ENCODE measurements at places on chromosomes 6 and 20. TPM values are rescaled to one million over a fixed set of nuclear protein-coding genes. Genes with fewer than 3 reads are reported as not detected.

The COL12A1 gene
- 1.2 TPM for polyA plus RNA-seq

The CBLN4 gene
- polyA plus RNA-seq = 1.3 TPM

The PSMB8 gene
- 35.2 TPM for polyA plus RNA-seq

The DSN1 gene
- 4.1 TPM for polyA plus RNA-seq

The NKX2-2 gene
- polyA plus RNA-seq = 28.7 TPM

The FBXO5 gene
- 0.57 TPM for polyA plus RNA-seq

The SYNDIG1 gene
- polyA plus RNA-seq = 0.46 TPM

The SLC17A4 gene
- 28.6 TPM for polyA plus RNA-seq

The ADGRB3 gene
- polyA plus RNA-seq = 0.26 TPM

The CAGE1 gene
- polyA plus RNA-seq = not detected

The PPP1R16B gene
- polyA plus RNA-seq = 1.2 TPM

The IYD gene
- not detected for polyA plus RNA-seq

The KIAA1586 gene
- polyA plus RNA-seq = 0.99 TPM

The DACT2 gene
- polyA plus RNA-seq = 6.2 TPM

The IL17F gene
- not detected for polyA plus RNA-seq

The CCN6 gene
- not detected for polyA plus RNA-seq

The SCUBE3 gene
- polyA plus RNA-seq = 0.02 TPM

The SALL4 gene
- polyA plus RNA-seq = 3.0 TPM

The ZC3H12D gene
- polyA plus RNA-seq = 0.16 TPM

The PRR3 gene
- polyA plus RNA-seq = 8.7 TPM

The MYBL2 gene
- 14.5 TPM for polyA plus RNA-seq

The GABRR1 gene
- not detected for polyA plus RNA-seq

The NHSL1 gene
- polyA plus RNA-seq = 4.6 TPM

The PTCRA gene
- not detected for polyA plus RNA-seq

The DEFB124 gene
- not detected for polyA plus RNA-seq

The F13A1 gene
- polyA plus RNA-seq = 13.5 TPM

The BPIFB3 gene
- not detected for polyA plus RNA-seq

The WFDC2 gene
- 21.4 TPM for polyA plus RNA-seq

Data from pancreas (tissue), 10 donors.